Activated CD8-positive, alpha-beta memory T cell treated with anti-CD3 and anti-CD28 coated beads for 24 hours (primary cell): ENCODE measurements at places on chromosomes 7 and 10.
A peak's percentile ranks its signal among the peaks of the same experiment; 100 is the strongest.

- peak; percentile 78 for DNase-seq
Measured at GRCh38 chr7:158811461-158811860, 17.8 kb downstream of the ESYT2 start.

DNA sequence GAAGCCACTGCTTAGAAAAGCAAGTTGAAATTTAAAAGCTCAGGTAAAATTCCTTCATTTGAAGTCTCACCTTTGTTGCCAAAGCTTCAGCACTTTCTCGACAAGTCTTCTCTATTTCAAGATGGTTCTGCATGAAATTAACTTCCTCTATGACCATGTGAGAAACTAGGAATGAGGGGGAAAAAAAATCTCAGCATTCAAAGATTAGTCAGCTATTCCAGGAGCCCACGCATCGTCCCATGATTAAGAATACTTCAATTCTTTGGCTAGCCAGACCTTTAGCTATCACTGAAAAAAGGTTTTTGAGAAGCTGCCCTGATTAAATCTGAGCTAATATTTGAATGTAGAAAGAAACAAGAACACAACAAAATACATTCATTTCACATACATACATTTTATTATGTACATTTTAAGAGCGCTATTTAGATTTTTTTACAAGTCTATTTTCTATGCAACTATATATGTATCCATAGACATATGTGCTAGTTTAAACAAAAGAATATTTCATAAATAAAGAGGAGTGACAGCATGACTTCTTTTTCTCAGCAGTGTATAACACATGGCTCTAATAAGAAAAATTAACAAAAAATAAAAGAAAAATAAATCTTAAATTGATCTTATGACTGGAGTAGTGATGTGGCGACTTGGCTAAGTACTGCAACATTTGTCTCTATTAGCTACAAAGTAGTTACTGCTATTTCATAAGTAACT, 44.8 kb downstream of the SHTN1 start:
- no peak for DNase-seq

GRCh38 chr10:77531441-77532001, 106.1 kb downstream of the KCNMA1 start:
- no peak for DNase-seq

DNA sequence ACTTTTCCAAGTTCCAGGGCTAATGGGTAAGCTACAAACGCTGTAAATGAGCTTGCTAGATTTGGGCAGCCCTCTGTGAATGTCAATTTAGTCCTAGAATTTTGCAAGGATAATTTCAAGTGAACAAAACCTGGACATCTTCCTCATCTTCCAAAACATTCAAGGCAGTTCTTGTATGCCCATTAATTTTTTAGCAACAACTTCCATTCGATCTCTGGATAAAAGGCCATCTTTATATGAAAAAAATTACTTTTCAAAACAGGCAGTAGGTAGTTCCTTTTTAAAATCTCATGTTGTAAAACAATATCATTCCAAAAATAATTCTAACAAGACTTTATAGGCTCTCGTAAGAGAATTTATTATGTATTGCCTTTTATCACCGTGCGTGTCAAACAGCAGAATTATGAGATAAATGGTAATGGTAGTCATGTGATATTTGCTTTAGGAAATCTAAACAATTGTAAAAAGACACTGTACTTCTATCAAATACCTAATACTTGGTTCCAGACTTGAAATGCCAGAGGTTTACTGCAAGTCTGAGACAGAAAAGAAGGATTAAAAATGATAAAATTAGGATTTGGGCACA, 143.7 kb upstream of the NRP1 start:
- DNase-seq = no peak

- DNase-seq = no peak
Measured at GRCh38 chr7:149431486-149432120, 29.3 kb downstream of the ZNF777 start.

- DNase-seq = no peak
Measured at GRCh38 chr7:88835147-88835728, 39.7 kb upstream of the TEX47 start.
